Testis (tissue), 5 donors: ENCODE measurements at places on chromosomes 7 and 10.

- DNase-seq, result no peak
These were observed 364.8 kb downstream of the SFMBT2 start for GRCh38 chr10:7045891-7046599.

DNA sequence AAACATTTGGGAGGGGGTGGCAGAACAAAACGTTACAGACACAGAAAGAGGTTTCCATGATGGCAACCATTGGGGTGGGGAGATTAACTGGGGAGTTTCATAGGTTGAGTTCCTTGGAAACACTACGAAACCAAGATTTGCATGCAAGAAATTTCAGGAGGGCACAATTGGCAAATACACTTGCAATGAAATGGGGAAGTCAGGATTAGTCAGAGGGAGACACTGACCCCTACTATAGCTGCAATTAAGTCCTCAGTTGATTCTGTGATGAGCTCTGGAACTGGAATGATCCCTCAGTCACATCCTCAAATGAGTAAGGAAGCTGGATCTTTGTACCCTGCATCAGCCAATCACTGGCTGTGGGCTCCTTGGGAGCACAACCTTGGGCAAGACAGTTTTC lies 22.1 kb downstream of the CPEB3 start:
- no peak for DNase-seq

- DNase-seq, result peak; percentile 45
These were observed 1.0 kb downstream of the CDK6 start for GRCh38 chr7:92835261-92835850.

DNA sequence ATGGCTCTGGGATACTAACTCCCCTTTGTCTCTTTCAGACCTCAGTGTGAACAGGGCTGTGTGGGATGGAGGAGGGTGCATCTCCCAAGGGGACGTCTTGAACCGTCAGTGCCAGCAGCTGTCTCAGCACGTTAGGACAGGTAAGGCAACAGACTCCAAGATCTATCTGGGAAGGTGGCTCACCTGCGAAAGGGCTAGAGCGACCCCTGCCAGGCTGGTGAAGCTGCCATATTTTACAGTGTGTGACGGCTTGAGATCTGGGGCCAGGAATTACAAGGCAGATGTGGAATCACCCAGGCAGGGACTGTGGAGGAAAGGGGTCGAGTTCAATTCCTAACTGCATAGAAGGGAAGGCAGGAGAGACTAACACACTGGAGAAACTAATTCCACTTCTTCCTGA lies 11.2 kb downstream of the MUC17 start:
- no peak for DNase-seq

DNA sequence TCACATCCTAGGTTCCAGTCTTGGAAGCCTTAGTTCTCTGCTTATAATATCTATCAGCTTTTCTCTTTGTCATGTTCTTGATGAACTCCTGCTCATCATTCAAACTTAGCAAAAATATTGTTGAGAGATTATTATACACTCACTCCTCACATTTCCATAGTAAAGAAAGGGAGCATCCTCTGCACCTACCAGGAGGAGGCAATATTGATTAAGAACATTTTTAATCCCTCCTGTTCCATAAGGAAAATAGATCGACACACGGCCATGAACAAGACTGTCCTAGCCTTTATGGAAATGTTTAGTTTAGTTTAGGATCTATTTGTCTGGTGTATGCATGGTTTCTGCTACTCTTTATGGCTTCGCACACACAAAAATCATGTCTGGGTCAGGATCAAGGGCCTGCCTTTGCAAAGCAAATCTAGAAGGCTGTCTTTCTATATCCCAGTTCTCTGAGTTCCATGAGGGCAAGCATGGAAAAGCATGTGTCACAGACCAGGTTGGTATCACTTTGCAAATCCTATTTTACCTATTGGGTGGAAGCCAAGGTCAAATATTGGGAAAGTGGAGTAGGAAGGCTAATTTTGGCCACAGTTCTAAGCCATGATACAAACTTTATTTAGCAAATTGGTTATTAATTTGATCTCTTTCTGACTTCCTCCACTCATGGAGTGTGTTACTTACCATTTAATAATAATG lies 164.4 kb downstream of the MDFIC start:
- no peak for DNase-seq

- no peak for DNase-seq
These were observed 240.9 kb upstream of the IMMP2L start for GRCh38 chr7:111803015-111803758.

DNA sequence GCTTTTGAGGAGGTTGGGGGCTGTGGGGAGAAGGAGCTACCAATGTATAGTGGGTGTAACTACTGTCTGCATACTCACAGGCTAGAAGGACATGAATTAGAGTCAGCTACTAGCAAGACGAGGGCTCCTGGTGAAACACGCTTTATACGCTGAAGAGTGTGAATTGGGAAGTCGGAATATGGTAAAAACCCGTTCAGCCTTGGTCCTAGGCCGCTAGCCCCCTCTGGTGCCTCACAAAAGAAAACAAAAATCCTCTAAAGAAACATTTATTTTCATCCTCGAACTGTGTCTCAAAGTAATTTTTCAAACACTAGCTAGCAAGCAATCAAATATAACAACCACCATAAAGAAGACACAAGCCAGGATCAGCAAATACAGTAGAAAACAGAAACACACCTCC lies 338.1 kb upstream of the SEMA3C start:
- DNase-seq, result peak; percentile 31

- DNase-seq, result peak; percentile 47
These were observed 2.4 kb downstream of the ADCK2 start for GRCh38 chr7:140674899-140675701.

DNA sequence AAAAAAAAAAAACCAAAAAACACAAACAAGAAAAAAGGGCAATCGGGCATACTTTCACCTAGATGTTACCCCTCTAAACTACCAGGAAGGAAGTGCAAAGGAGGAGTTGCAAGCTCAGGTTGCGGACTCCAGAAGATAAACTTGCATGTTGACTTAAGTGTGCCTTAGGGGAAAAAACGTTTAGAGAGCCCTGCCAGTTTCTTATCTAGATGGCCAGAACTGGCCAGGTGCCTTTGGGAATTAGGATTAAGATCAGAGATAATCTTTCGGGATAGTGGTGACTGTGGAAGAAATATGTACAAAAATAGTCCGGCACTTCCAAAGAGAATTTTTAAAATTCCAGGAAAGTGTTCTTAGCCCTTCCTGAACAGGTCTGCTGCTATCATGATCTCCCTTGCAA lies 17.6 kb downstream of the EVX1 start:
- no peak for DNase-seq

GRCh38 chr10:110759523-110759922 lies 112.2 kb upstream of the PDCD4 start:
- no peak for DNase-seq

- DNase-seq, result no peak
These were observed 25.3 kb upstream of the PPIF start for GRCh38 chr10:79321951-79322350.

- DNase-seq, result no peak
These were observed 170.1 kb downstream of the KCNMA1 start for GRCh38 chr10:77467422-77467963.

GRCh38 chr7:2140216-2141020 lies 92.3 kb downstream of the MAD1L1 start:
- DNase-seq, result no peak

GRCh38 chr7:107220356-107220755 lies 51.6 kb downstream of the HBP1 start:
- no peak for DNase-seq

GRCh38 chr7:57203161-57203791 lies 71.0 kb upstream of the ZNF479 start:
- DNase-seq, result peak; percentile 84

DNA sequence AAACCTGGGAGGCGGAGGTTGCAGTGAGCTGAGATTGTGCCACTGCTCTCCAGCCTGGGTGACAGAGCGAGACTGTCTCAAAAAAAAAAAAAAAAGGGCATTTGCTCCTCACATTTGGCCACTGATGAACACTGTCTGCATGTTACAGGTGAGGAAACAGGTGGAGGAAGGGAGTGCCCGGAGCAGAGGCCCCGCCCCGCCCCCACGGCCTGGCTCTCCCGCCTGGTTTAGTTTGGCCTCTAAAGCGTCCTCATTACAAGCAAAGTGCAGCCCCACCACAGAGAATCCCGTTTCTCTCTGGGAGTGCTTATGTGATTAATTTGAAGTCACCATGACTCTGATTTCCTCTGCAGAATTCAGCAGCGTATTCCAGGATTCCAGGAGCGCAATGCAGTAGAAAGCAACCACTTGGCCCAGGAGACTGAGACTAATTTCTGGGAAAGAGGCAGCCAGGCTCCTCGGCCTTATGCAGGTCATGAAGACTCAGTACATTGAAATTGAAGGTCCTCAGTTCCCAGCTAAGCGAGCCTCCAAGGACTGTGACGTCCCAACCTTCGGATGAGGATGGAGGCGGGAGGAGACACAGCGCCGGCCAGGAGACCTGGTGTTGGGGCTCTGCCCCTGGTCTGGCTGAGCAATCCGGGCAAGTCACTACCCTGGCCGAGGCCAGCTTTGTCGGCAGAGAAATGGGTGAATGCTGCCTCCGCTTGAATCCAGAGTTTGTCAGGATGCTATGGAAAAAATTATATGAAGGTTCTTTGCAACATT lies 44.7 kb downstream of the RBM17 start:
- DNase-seq, result no peak

- no peak for DNase-seq
These were observed 337.4 kb downstream of the PRPF18 start for GRCh38 chr10:13924040-13924725.

DNA sequence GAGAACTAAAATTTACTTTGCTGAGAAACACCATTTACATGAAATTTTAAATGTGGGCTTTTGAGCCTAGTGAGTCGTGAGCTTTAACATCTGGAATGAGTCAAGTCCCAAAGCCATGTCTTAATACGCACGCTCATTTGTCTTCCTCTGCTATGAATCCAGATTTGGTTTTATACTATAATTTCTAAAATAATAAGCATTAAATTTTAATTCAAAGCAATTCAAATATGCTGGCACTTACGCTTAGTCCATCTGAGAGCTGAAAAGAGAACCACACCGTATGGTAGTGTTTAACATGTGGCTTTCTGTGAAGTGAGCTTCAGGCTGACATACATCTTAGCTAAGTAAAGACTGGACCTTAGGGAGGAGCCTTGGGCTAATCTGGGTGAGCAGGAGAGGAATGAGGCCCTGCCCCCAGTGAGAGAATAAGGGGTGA lies 52.2 kb downstream of the CUBN start:
- no peak for DNase-seq

GRCh38 chr10:16894821-16895220 lies 77.6 kb upstream of the RSU1 start:
- no peak for DNase-seq
